ENCODE measurements at places on chromosomes 5 and 9. TPM values are rescaled to one million over a fixed set of nuclear protein-coding genes. Genes with fewer than 3 reads are reported as not detected.

IFNK gene
- total RNA-seq, result not detected

CAMK2A gene
- total RNA-seq, result not detected

SERF1A gene
- total RNA-seq, result 1.2 TPM

DNA sequence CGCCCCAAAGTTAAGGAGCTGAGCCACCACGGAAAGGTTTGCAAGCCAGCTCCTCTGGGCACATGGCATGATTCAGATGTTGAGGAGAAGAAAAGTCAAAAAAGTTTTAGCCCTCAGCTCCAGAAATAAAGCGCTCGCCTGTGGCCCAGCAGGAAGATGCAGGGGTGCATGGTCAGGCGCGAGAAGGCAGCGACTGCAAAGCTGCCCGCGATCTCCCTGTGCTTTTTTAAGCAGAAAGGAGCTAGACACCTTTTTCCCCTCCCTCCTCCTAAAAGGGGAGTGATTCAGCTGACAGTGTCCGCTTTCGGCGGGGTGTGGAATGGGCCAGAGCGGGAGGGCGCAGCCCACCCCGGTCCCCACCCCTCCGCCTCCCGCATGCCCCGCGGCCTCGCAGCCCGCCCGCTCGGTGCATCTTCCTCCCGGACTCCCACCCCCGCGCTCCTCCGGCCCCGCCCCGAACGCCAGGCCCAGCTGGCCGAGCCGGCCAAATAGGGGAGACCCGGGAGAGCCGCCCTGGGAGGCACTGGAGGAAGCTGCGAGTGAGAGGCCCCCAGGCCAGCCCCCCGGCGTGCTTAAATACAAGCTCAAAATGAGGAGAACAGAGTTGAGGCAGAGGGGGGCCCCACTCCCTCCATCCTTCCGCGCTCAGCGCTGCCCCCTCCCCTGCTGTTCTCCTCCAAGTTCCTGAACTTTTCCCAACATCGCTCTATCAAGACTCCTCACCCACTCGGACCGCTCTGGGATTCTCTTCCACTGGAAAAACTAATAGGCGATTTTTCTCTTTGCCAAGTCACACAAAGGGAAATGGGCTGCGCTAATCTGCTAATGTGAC, at the start of gene ADAMTS12:
Gene ADAMTS12 (minus strand): TSS at position 203 of the 832 bp plus-strand sequence. CDS start 134 bp downstream, at position 69.
- DNase-seq, result no peak

DNA sequence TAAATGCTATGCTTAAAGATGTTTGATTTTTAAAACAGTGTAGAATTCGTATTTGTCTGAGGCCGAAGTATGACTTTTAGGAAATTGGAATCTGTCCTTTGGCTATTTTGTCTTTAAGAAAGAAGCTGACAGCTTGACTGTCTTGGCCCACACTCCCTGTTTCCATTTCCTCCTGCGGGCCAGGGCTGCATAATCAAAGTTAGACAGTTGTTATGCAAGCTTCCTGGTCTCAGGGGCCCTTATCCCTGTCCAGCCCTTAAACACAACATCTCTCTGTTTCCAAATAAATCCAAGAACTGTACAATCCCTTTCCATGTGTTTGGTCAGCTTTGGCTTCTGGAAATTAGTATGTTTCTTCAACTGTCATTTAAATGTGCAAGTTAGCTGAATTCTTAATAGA, 54.6 kb upstream of the ECM2 start:
- DNase-seq, result no peak

GRCh38 chr5:87307796-87308423, 40.2 kb downstream of the RASA1 start:
- DNase-seq, result no peak

- no peak for DNase-seq
These were observed 21.4 kb downstream of the WDR70 start for GRCh38 chr5:37400501-37400900.

DNA sequence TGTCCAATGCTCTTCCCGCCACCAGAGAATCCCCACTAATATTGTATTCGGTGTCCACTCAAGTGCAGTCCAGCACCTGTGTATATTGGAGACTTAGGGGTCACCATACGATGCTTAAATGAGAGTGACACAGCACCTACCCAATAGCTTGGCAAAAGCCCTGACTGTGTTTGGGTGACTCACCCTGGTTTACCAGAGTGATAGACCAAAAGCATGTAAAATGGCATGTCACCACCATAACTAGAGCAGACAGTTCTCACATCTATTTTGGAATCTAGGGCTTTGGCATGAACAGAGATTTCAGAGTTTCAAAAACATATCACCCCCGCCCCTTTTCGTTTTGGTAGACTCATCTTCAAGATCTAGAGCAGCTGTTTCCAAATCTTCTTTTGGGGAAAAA, 217.3 kb upstream of the RASEF start:
- DNase-seq, result no peak

- no peak for DNase-seq
These were observed 14.8 kb downstream of the IL9 start for GRCh38 chr5:135880801-135881200.

- no peak for DNase-seq
These were observed 80.1 kb downstream of the ANKRD31 start for GRCh38 chr5:75156585-75156984.

DNA sequence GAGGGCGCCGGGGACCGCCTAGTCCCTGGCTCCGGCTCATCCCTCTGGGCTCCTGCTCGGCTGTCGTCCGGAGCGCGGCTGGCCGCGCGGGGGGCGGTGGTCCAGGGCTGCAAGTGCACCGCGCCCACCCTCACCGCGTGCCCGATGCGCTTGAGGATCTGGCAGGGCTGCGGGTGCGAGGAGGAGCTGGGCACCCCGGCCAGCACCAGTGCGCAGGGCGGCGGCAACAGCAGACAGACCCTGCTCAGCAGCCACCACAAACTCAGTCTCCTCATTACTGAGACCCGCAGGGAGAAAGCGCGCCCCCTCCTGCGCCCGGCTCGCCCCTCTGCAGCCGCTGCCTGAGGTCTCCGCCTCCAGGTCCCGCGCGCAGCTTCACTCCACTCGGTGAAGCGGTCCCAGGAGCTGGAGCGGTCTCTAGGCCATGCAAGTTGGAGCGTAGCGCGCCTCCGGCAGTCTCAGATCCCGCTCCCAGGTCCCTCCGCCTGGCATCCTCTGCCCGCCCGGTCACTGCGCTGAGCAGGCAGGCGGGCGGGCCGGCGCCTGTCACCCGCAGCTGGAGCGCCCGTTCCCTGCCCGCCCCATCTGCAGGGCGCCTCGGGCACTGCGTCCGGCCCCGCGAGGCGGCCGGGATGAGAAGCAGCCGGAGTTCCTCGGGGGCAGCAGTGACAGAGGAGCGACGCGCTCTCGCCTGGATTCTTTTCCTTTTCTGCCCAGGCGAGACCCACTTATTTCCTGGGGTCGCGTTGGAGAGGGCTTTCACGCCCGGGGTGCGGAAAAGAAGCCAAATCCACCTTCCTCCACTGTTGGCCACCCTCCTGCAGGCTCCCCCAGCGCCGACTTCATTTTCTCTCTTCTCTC, 512 bp downstream of the GRIN3A start:
- no peak for DNase-seq

DNA sequence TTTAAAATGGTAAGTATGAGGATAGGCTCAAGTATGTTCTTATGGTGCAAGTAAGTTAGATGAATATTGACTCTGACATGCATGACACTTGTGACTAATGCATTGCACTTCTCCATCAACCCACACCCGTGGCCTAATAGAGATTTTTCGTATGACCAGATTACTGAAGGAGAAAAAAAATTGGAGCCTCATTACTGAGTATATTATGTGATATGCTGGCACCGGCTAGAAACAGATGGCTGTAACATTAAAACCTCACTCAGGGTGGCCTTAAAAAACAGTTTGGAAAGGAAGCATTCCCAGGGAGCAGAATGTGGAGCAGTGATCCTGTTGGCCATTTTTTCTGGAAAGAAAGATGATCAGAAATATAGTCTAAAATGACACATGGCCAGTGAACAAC, 766.4 kb downstream of the PRELID2 start:
- no peak for DNase-seq

- DNase-seq, result no peak
These were observed 547 bp downstream of the ANP32B start for GRCh38 chr9:97983589-97984187.

DNA sequence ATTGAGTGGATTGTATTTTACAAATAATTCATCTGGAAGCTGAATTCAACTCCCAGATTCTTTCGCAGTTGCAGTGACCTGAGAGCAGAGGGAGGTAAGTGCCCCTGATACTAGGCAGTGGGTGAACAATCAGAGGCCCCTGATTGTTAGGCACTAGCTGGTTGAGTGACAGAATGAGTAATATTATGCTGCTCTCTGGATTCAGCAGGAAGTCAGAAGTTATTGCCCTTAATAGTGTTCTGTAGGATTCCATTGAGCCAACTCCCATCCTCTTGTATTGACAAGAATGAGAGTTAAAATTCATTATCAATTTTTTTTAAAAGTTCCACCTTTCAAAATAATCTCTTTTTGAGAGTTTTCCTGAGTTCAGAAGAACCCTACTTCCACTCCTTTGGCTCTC, 301.2 kb downstream of the DTWD2 start:
- DNase-seq, result no peak
